ENCODE measurements at places on chromosomes 6 and 20.

GRCh38 chr6:87334683-87335082 lies 5.6 kb upstream of the GJB7 start:
- DNase-seq = no peak

DNA sequence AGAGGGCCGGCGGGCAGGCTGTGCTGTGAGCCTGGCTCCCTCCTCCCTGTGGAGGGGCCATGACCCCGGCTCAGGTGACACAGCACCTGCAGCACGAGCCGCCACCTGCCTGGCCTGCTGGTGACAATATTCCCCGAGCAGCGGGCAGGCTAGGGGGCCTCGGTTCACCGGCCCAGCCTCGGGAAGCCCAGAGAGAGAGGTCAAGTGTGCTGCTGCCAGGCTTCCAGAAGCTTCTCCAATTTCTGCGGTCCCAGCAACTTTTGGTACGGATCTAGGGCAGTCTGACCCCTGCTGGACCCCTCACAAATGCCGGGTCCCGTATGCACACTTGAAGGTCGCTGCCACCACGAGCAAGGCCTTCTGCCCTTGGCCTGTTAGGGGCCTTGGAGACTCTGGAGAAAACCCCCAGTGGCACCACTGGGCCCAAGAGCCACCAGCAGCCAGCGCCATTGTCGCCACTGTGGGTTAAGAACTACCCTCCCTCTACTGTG lies 38.6 kb upstream of the NOL4L start:
- no peak for DNase-seq

GRCh38 chr6:49333345-49334125 lies 129.5 kb downstream of the MMUT start:
- DNase-seq = no peak

DNA sequence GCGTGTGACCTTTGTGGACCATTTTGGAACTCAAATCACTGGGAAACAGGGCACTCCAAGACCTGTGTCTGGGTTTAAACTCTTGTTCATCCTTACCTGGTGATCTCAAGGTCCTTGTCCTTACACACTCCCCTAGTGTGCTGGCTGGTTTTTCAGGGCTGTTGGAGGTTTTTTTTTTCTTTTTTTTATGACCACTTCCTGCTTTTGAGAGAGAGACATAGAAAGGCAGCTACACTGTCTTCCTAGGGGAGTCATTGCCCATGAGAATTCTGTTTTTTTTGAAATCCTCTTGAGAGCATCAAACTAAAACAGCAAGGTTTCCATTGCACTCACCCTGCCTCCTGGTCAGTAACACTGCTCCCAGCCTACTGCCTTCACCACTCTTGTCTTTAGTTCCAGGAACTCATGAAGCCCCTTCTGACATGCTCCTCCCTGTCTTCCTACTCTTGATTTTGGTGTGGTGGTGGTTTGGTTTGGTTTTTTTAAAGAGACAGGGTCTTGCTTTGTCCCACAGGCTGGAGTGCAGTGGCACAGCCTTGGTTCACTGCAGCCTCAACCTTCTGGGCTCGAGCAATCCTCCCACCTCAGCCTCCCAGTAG lies 28.6 kb downstream of the PRPH2 start:
- no peak for DNase-seq

DNA sequence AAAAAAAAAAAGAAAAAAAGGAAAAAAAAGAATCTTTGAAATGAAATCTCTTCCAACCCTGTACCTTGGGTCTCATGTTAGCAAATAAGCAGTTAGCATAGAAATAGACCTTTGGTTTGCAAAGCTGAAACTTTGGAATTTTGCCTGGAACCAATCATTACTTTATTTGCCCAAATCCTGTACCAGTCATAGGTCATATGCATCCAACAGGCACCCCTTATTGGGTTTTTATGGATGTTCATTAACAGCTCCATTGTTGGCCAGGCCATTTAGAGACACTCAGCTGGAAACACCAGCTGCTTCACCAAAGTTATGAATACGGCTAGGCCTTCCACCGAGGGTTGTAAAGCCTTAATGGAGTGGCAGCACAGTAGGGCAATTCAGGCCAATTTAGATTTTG lies 53.0 kb downstream of the ALDH8A1 start:
- DNase-seq = no peak

DNA sequence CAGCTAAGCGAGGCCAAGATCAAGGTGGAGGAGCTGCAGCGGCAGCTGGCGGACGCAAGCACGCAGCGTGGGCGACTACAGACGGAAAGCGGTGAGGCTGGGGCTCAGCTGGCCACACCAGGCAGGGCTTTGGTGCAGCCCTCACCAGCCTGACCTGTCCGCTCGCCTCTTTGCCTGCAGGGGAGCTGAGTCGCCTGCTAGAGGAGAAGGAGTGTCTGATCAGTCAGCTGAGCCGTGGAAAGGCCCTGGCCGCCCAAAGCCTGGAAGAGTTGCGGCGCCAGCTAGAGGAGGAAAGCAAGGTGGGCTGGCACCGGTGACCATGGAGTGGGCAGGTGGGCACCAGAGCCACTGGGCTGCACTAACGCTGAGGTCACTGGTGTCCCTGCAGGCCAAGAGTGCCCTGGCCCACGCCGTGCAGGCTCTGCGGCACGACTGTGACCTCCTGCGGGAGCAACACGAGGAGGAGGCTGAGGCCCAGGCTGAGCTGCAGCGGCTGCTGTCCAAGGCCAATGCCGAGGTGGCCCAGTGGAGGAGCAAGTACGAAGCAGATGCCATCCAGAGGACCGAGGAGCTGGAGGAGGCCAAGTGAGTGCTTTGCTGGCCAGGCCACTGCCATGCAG lies 42.8 kb downstream of the MYH7B start:
- DNase-seq = no peak

- peak; percentile 17 for DNase-seq
These were observed 84.3 kb upstream of the ESR1 start for GRCh38 chr6:151723152-151723551.

GRCh38 chr20:5267092-5267491 lies 49.7 kb downstream of the PROKR2 start:
- no peak for DNase-seq

GRCh38 chr6:56259234-56260077 lies 12.1 kb upstream of the COL21A1 start:
- no peak for DNase-seq

DNA sequence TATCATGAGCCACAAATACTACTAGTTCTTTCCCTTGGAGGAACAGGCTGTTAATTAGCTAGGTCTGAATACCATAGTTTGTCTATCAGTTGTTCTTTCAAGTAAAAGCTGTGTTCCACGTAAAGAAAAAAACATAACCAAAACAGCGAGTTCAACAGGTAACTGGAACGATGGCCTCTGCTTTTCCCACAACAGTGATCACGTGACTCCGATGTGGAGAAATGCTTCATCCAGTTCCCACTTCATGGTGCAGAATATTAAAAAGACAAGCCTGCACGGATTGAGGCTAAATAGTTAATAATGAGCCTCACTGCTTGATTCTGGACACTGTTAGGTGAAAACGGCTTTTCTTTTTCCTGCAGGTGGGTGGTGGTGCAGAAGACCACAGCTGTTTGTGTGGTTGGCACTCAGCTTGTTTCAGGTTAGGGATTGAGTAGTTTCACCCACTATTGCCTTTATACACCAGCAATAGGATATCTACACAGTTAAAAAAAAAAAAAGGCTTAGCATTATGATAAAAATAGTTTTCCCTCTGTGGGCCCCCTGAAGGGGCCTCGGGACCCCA lies 88.1 kb downstream of the DACT2 start:
- DNase-seq = no peak

DNA sequence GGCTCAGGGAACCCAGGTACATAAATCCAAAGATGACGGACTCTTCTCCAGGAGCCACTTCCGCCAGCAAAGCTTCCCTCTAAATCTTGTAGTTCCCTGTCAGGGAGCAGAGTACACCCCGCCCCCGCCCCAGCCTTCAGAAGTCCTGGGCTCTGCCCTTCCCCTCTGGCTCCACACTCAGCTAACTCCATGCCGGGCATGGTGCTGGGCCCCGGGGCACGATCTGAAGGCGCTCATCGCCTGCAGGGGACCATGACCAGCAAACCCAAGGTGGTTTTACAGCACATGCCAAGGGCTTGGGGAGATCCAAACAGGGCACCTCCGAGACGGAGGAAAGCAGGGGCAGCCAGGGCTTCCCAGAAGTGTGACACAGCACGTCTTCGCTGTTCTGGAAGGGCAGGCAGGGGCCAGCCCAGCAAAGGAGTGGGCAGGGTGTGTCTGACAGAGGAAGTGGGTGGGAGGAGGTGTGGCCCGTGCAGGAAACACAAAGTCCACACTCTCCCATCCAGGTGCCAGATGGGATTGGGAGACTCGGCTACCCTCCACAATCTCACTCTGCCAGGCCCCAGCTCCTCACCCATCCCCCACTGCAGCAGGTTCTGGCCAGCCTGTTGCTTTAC lies 41.6 kb upstream of the SLC22A2 start:
- no peak for DNase-seq

GRCh38 chr6:105815661-105816555 lies 270.2 kb upstream of the PRDM1 start:
- no peak for DNase-seq

DNA sequence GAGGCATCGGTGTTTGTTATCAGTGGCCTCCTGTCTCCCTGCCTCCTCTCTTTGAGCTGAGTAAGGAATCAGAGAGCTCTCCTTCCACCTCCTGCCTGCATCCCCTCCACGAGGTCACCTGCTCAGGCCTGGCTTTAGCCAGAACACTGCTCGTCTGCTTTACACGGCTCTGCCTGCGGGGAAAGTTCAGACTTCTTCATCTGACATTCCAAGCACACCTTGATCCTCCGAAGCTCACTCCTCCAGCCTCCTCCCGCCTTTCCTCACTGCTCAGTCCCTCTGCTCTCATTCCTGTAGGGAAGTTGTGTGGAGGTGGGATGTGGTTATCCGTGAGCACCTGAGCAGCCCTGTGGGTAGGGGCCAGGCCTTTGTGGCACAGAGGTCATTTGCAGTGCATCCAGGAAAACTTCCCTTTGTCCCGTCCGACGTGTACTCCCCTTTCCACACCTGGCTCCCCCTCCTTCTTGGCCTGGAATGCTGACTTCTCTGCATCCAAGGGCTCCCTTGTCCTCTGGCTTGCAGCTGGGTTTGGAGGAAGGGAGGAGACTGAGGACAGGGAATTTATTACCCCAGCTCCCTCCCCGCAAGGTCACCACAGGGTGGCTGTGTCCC lies 12.8 kb upstream of the CCDC167 start:
- no peak for DNase-seq

GRCh38 chr20:23020230-23021018 lies 14.7 kb upstream of the SSTR4 start:
- DNase-seq = no peak

GRCh38 chr20:38515631-38516030 lies 43.0 kb downstream of the RALGAPB start:
- no peak for DNase-seq

- DNase-seq = no peak
These were observed 11.1 kb upstream of the HLA-DQB2 start for GRCh38 chr6:32774426-32774825.

DNA sequence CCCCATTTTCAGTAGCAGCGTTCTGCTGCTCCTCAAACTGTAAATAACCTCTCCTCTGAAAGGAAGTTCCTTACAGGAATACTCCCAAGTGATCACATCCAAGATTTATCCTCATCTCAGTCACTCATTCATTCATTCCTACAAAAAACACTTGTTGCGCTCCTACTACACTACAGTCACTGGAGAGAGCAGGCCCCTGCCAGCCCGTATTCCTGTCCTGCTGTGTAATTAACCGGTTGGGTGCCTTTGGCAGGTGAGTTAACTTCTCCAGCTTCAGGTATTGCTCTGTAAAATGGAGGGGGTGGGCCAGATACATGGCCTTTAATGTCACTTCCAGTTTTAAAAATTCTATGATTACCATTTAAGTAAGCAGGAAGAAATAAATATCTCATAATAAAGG lies 15.0 kb upstream of the ZBTB24 start:
- no peak for DNase-seq

DNA sequence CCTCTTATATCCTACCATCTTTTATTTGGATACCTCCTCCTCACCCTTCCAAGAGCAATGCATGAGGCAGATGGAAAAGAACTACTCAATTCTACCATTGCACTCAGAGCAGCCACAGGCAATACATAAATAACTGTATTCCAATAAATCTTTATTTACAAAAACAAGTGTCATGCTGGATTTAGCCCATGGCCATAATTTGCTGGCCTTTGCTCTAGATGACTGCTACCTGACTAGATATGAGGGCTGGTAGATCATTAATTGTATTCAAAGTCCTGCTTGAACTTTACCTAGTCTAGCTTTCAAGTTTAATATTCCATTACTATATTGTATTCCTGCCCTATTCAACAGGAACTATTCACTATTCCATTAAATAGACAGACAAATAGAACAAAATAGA lies 37.1 kb downstream of the AFG1L start:
- no peak for DNase-seq

- DNase-seq = no peak
These were observed 42.3 kb downstream of the ANKEF1 start for GRCh38 chr20:10077081-10077471.

DNA sequence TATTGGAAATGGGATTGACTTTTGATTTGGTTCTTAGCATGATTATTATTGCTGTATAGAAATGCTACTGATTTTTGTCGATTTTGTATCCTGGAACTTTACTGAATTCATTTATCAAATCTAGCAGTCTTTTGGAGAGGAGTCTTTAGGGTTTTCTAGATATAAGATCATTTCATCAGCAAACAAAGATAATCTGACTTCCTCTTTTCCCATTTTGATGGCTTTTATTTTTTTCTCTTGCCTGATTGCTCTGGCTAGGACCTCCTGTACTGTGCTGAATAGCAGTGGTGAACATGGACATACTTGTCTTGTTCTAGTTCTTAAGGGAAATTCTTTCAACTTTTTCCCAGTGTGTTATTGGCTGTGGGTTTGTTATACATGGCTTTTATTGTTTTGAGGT lies 64.6 kb downstream of the ZC2HC1B start:
- DNase-seq = no peak

GRCh38 chr20:32906200-32906599 lies 47.5 kb downstream of the EFCAB8 start:
- no peak for DNase-seq

GRCh38 chr6:146429831-146430230 lies 113.8 kb upstream of the RAB32 start:
- no peak for DNase-seq

DNA sequence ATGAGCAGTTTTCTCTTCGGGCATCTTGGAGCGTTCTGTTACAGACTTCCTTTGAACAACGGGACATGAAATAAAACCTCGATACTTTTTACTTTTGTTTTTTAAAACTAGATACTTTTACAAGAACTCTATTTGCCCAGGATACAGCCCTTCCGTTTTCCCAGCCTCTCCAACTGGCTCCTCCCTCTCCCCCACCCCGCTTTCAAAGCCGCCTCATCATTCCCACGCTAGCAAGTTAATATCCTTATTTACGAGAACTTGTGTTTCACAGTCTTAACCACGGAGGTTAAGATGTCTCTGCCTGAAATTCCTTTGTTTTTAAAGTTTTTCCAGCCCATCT lies 241 bp upstream of the CFAP206 start:
- DNase-seq = no peak

DNA sequence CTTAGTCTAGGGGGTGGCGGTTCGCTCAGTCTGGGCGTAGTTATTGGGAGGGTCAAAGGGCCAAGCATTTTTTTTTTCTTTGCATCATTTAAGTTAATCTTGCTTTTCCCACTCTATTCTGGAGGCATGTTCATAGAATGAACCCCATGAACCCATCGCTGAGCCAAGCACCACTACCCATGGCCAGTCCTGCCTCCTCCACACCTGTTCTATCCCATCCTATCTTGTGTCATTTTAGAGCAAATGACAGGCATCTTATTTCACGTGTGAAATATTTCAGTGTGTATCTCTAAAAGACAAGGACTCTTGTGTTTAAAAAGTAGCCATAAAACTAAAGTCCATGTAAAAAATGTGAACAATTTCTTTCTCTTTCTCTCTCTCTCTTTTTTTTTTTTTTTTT lies 13.9 kb downstream of the SRC start:
- DNase-seq = no peak

GRCh38 chr6:72716916-72717315 lies 95.1 kb downstream of the KCNQ5 start:
- DNase-seq = no peak

GRCh38 chr6:27630727-27631608 lies 158.1 kb upstream of the ZNF184 start:
- DNase-seq = no peak

All from activated naive CD8-positive, alpha-beta T cell treated with anti-CD3 and anti-CD28 coated beads, Interleukin-2, amount 50 U/mL, for 16 hours (primary cell).